ENCODE measurements at places on chromosomes 6 and 20.

DNA sequence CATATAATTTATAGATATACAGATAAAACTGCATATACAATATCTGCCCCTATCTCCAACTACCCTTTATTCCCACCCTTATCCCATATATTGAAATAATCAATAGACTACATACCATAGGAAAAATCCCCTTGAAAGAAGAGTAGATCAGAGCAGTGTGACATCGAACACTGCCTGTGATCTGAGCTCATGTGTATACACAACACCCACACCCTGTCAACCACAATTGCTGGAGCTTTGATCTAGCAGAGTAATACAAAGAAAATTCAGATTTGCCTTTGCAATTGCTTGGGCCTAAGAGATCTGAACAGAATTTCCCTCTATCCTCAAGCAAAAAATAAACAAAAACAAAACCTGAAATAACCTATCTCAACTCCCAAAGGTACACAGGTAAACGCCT, 119.3 kb downstream of the ASCC3 start:
- DNase-seq: no peak

- no peak for DNase-seq
Observed at GRCh38 chr6:105733556-105734162, 330.8 kb upstream of the PREP start.

- DNase-seq: no peak
Observed at GRCh38 chr6:36362551-36363370, 24.7 kb downstream of the ETV7 start.

- DNase-seq: peak; percentile 91
Observed at GRCh38 chr20:49216991-49217578, 2.1 kb upstream of the DDX27 start.

- no peak for DNase-seq
Observed at GRCh38 chr6:156833755-156834154, 56.6 kb downstream of the ARID1B start.

DNA sequence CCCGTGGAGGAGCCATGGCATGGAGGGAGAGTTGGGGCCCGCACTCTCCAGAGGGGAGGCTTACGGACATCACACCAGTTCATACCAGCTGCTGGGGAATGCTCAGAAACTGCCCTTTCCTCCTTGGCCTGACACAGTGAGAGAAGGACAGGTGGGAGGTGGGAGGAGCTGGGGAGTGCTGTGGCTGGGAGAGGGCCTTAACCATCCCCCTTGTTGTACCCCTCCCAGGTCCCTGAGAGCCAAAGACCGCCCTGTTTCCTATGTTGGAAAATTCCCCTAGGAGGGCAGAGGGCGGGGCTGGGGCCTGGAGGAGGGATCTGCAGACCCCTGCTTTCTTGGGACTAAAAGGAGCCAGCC, 24.1 kb downstream of the FOXP4 start:
- DNase-seq: no peak

DNA sequence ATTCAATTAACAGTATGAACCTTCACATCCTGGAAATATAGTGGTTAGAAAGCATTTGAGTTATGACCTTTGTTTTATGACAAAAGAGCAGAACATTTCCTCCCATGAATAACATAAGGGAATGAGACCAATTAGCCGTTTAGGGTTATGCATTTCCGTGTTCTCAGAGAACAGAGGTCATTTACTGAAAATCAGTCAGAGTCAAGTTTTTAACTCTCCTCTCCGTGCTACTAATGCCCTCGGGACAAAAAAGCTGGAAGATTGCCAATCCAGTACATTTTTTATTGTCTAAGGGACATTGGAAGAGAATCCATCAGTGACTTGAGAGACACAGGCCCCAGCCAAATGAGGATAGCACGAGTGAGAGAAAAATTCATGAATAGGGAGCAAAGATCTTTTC, 632.7 kb downstream of the RFPL4B start:
- DNase-seq: no peak

- no peak for DNase-seq
Observed at GRCh38 chr20:38139977-38140753, 24.9 kb downstream of the TGM2 start.

- no peak for DNase-seq
Observed at GRCh38 chr6:42339991-42340401, 111.7 kb downstream of the TRERF1 start.

- no peak for DNase-seq
Observed at GRCh38 chr6:143607974-143608373, 69.8 kb upstream of the PHACTR2 start.

- DNase-seq: no peak
Observed at GRCh38 chr20:22511943-22512910, 72.1 kb downstream of the FOXA2 start.

DNA sequence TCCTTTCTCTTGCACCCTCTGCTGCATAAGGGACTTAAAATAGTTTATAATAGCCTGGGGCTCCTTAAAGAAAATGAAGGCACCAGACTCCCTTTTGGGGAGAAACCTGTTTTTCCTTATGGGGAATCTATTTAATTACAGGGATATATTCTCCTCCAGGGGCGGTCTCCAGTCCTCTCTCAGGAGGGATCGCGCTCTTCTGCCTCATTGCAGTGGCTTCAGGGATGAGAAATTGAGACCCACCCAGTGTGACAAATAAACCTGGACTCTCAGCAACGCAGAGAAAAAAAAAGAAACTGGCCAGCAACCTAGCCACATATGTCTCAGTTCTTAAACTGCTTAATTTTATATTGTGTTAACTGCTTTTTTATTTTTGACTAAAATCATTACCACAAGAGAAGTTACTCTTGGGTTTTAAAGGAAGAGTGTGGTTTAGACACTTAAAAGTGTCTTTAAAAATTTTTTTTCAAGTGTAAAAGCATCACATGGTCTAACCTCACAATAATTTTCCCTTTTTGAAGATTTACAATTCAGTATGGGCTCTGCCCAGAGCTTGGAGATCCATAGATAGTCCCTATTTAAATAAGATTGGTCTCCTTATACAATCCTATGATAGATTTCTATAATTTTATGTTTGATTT, 11.7 kb upstream of the GOPC start:
- DNase-seq: no peak

DNA sequence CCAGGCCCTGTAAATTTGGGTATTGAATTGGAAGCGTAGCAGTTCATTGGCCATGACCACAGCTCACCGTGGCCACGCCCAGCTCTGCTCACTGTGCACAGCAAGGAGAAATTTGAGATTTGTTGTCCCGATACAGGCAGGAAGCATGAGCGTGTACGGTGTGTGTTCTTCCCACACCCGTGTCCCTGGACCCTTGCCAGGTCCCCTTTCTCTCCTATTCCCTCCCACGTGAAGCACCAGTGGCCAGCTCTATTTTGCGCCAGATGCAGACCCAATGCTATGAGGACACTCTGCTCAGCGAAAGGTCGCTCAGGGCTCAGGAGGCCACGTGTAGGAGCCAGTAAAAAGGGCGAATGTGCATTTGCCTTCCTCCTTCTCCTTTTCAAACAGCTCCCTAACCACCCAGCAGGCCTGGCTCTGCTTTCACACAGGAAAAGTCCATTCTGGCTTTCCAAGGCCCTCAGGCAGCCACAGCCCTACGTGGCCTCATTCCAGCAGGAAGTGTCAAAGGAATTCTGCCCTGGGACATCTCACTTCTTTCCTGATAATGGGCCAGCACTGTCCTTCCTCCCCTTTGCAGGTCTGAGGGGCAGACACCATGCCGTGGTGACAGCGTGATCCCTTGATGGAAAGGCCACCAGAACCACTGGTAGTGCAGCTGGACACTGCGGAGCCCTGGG, 499.2 kb upstream of the CDH4 start:
- no peak for DNase-seq

All from T-helper 17 cell (primary cell).